Frontal cortex (tissue), 4 donors: ENCODE measurements at places on chromosomes 3 and 15. TPM values are rescaled to one million over a fixed set of nuclear protein-coding genes. Genes with fewer than 3 reads are reported as not detected.
A peak's percentile ranks its signal among the peaks of the same experiment; 100 is the strongest.

Gene RMDN3
- 15.9 TPM for total RNA-seq

DNA sequence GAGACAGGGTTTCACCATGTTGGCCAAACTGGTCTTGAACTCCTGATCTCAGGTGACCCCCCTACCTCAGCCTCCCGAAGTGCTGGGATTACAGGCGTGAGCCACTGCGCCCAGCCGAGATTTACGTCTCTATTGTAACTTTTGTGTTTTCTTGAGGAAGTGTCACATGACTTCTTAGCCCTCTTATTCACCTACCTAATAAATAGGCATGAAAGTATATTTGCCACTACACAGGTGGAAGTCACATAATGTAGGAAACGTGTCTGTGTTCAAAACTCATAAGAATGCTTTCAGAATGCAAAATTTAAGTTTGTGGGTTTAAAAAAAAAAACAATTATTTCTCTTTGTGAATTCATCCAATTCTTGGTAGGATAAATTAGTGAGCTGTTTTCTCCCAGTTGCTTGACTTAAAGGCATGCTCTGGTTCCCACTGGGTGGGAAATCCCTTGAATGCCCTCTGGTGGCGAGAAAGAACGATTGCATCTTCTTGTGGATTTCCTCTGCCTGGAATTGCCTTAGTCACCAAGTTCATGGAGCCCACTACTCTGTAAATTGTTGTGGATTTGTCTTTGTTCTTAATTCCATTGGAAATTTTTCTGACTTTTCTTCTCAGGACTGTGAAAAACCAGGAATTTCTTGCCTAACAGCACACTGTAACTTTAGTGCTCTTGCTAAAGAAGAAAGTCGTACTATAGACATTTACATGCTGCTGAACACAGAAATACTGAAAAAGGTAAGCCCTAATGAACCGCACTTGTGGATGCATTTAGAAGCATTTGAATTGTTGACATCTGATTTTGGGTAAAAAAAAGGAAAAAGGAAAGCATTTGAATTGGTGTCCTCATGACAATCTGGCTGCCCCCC lies 82.2 kb upstream of the CTDSPL start:
- peak; percentile 20 for DNase-seq

- no peak for DNase-seq
These were observed 93.2 kb downstream of the GHSR start for GRCh38 chr3:172354931-172355499.

DNA sequence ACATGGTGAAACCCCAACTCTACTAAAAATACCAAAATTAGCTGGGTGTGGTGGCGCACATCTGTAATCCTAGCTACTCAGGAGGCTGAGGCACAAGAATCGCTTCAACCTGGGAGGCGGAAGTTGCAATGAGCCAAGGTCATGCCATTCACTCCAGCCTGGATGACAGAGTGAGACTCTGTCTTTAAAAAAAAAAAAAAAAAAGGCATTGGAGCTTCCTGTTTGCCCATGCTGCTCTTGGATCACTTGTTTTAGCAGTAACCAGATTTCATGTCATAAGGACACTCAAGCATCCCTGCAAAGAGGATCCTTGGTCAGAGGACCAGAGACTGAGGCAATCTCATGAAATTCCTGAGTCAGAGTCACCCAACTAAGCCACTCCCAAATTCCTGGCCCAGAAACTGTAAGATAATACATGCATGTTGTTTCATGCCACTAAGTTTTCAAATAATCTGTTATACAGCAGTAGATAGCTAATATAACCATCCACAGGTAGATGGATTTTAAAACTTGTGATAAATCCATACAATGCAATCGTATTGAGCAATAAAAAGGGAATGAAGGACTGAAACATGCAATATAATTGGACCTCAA lies 82.0 kb upstream of the XXYLT1 start:
- DNase-seq = no peak

DNA sequence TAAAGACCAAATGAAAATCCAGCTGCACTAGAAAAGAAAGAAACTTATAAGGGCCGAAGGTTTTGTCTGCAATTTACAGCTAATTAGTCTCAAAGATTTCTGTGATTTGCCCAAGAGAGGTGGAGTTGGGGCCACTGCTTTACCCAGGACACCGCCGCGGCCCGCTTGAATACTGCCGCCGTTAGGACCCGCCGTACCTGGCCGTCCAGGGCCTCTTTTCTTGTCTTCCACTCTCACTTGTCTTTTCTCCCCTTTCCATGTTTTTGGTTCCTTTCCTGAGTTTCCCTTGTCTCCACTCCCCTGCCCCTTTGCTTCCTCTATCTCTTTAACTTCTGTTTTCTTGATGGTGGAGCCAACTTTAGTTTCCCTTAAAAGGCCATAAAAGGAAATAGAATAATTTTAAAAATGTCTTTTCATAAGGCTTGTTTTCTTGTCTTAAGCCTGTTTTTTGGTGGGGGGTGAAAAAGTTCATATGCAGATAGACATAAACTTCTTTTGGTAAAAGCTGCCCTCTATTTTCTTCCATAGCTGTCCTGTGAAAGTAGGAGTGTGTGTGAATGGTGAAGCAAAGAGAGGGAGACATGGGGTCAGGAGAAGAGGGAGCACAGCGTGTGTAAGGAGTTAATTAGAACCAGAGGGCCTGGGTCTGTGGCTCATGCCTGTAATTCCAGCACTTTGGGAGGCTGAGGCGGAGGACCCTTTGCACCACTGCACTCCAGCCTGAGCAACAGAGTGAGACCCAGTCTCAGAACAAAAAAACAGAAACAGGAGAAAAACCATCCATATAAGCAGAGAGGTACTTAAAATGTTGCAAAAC lies 16.0 kb upstream of the CCNL1 start:
- DNase-seq = peak; percentile 38

DNA sequence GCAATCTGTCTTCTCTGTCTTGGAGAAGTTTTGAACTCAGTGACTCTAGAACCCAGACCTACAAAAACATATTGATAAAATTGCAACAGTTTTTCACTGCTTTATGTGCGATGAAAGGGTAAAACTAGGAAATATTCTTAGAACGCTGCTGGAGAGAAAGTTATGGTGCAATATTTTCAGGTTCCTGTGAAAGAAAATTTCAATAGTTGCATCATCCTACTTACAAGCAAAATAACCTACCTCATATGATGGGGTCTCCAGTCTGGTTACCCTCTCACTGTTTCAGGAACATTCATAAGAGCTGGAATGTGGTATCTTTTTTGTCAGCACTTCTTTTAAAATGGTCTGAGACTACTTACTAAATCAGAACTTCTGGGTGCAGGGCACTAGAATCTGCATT lies 27.1 kb downstream of the GATM start:
- DNase-seq = no peak
